Activated CD8-positive, alpha-beta memory T cell treated with anti-CD3 and anti-CD28 coated beads for 1 hour (primary cell): ENCODE measurements at places on chromosomes 4 and X.

DNA sequence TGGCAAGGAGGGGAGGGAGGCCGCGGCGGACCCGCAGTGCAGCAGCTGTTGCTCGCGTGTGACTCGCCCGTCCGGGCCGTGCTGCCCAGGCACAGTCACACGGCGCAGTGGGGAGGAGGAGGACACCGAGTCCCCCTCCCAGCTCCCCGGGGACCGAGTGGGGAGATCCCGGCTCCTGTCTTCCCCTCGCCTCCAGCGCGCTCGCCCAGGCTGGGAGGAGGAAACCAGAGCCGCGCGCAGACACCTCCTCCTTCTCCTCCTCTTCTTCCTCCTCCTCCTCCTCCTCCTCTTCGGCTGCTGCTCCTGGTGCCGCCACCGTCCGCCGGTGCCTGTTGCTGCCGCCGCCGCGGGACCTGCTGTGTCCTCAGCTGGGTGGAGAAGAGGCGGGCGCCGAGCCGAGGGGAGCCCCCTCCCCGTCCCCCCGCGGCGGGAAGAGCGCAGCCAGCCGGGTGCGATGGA lies at the start of gene TBC1D1:
Gene TBC1D1 (plus strand): TSS at position 284 of the 459 bp plus-strand sequence. CDS start 11,012 bp downstream, outside the sequence.
- DNase-seq, result peak; percentile 29

DNA sequence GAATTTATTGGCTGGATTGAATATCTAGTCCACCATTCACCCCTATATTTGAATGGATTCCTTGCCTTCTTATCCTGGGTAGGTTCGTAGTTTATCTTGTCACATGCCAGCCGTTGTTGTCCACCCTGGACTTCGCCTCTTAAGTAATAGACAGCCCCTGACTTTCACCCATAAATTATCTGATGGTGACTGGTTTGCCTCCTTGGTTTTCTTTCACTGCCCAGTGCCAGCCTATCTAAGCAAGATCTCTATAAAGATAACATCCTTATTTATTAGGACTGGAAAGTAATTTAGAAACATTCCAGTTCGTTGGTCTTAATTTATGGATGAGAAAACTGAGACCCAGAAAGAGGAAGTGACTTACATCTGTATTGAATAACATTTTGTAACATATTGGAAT lies 410.3 kb downstream of the RPA4 start:
- DNase-seq, result no peak

DNA sequence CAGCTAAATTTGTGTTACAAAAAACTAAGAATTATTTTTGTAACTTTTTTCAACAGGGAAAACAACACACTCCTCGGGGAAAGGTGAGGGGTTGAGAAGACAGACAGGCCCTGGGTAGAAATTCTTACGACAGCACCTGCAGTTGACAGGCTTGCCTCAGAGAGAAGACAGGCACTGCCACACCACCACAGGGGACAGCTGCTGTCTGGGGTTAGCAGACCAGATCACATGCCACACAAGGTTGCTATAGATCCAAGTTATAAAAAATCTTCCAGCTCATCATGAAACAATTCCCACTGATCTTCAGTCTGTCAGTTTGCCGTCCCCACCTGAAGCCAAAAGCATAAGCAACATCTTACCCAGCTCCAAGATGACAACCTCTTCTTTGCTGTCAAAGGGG lies 143.2 kb upstream of the ZCCHC13 start:
- no peak for DNase-seq

GRCh38 chrX:101977106-101977505 lies 45.3 kb upstream of the ZMAT1 start:
- DNase-seq, result no peak

GRCh38 chr4:118981171-118981838 lies 92.7 kb downstream of the SYNPO2 start:
- no peak for DNase-seq

DNA sequence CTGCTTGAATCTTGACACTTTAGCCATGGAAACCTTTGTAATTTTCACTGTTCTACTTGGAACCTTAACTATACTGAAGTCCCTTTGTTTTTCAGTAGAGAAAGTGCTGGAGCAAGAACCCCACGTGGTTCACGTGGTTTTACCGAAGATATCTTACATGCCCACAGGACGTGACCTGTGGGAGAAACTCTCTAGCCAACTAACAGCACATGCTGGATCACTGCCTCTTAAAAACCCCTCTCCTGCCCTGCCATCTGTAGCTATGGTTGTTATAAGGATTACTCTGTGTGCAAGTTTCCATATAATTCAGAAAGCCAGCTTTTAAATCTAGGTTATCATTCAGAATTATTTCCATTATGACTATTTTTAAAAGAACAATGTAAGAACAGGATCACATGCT lies 30.2 kb downstream of the SPANXD start:
- DNase-seq, result no peak

DNA sequence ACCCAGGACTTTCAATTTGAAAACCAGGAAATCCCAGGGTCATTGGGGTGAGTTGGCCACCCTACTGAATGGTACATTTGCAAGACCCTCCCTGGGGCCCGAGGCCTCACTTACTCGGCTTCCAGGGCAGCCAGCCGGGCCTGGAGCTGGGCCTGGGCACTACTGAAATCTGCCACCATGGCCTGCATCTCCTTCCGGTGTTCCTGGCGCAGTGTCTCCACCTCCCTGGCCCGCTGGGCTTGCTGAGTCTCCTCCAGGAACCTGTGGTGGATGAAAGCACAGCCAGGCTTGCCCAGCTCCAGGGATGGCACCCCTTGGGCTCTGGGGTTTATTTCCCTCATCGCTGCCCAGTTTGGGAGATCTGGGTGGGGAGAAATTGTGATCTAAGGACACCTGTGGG lies 24.7 kb downstream of the MED28 start:
- DNase-seq, result no peak

DNA sequence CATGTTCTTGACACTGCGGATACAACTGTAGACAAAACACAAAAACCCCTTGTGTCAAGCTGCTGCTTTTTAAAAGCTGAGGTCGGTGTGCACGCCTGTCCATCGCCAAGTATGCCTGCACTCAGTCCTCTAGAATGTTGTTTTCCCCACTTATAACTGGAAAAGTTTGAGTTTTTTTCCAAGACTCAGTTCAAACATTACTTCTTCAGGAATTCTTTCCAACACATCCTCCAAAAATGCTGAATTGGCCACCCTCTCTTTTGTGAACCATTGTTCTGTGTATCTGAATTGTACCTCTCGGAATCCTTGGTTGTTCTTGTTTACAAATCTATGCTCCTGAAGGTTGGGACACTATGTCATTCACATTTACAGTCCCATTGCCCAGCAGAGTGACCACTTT lies 94.6 kb downstream of the REELD1 start:
- DNase-seq, result no peak

DNA sequence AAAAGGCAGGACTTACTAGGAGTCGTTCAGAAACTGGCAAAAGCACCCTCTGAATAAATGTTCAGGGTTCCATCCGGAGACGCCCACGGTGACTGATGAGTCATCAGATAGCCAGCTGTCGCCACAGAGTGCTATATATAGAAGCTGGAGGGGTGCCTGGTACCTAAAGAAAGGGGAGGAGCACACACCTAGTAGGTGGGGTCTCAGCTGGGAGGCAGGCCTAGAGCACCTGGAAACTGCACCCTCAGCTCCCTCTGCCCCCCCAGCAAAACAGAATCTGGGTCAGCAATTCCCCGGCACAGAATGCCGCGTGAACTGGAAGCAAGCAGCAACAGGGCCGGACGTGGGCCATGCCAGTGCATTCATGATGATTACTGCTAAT lies 242.0 kb downstream of the BCOR start:
- DNase-seq, result peak; percentile 47

- DNase-seq, result no peak
Observed at GRCh38 chrX:140744085-140744484, 34.5 kb downstream of the LINC00632 start.

DNA sequence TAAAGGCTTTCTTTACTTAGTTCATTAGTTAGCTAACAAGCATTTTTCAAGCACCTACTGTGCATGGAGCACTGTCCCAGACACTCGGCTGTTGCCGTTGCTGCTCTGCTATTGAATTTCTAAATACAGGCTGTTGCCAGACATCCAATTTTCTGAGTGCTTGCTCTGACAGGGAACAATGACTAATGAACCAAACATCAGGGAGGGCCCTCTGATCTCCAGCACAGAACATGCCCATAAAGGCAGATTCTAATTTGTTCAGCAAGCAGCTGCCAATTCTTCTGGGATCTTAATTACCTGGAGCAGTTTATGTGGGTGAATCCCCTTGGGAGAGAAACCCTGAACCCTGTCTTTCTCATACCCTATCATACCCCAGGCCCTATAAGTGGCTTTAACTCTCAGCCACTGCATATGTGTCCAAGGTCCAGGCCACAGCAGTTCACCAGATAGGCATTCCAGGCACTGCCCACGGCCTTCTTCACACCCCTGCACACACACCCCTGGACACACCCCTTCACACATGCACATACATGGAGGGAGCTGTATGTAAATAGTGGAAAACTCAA lies 27.9 kb downstream of the TSC22D3 start:
- DNase-seq, result no peak

DNA sequence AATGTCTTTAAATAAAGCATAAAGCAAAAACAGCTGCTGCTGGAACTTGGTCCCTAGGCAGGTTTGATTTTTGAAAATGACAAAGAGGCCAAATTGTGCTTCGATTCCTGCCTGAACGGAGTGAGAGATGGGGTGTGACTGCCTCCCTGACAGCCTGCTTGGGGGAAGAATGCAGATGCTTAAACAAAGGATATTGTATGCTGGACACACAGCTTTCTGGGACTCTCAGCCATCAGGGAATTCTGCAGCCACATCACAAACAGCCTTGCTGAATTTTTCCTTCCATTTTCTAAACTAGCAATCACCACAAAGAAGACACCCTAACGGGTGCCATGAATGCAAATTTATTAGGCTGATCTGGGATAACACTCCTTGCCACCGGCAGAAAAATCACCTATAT lies 83.9 kb upstream of the CPEB2 start:
- DNase-seq, result no peak

GRCh38 chr4:158051401-158052235 lies 121.2 kb downstream of the GASK1B start:
- DNase-seq, result no peak

- no peak for DNase-seq
Observed at GRCh38 chr4:141705048-141705746, 68.8 kb downstream of the IL15 start.

- DNase-seq, result no peak
Observed at GRCh38 chrX:72306085-72306801, 529 bp upstream of the CITED1 start.

DNA sequence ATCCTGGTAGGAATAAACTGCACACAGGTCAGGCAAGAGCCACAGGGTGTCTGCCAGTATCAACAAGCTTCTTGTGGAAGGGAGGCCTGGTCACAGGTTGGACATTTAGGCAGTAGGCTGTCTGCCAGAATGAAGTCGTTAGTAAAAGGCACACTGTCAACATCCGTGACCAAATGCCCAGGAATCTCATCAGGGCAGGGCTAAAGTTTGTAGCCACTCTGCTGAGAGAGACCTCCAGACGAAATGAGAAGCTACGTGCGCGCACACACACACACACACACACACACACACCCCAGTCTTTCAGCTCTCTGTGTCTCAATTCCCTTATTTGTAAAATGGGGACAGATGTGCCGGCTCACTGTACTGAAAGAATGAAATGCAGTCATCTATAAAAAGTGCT lies 408.7 kb upstream of the ZFP42 start:
- no peak for DNase-seq

DNA sequence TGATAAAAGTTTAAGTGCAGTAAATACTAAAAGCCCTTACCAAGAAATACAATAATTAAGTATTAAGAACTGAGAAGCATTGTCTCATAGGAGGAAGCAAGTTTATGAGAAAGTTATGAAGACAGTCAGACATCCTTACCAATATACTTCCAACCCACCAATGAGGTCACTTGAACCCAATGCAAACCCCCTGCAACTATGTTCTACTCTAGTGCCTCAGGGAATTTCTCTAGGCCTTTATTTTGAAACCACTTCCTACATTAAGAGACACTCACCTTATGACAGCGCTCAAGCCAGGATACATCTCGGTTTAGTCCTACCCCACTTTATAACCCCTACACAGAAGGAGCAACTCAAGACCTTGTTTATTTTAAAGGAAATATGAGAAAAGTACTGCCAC lies 61.3 kb downstream of the STPG2 start:
- no peak for DNase-seq

DNA sequence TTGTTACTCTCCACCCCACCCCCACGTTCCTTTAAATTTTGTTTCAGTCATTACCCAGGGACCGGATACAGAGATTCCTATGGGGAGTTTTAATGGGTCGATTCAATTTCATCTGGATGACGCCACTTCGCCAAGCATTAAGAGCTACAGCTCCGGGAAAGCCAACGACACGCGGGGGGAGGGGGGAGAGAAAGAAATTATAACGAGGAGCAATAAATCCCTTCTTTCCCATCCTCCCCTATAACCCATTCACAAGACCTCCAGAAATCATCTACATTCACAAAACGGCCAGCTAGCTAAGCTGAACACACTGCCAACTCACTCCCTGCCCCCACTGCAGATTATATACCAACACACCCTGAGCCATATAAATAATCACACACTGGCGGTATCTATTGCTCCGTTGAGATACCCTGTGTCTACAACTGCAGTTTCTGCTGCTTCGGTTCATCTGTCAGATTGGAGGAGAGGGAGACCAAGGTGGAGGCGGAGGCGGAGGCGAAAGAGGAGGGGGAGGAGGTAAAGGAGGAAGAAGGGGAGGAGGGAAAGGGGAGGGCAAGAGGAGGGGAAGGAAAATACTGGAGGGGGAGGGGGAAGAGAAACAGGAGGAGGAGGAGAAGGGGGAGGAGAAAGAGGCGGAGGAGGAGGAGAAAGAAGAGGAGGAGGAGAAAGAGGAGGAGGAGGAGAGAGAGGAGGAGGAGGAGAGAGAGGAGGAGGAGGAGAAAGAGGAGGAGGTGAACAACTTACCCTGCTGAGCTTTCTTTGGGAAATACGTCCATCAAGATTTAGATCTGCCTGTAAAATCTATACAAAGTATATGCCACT lies 113.9 kb upstream of the VAMP7 start:
- no peak for DNase-seq

GRCh38 chr4:40349561-40350198 lies 14.5 kb downstream of the CHRNA9 start:
- no peak for DNase-seq

DNA sequence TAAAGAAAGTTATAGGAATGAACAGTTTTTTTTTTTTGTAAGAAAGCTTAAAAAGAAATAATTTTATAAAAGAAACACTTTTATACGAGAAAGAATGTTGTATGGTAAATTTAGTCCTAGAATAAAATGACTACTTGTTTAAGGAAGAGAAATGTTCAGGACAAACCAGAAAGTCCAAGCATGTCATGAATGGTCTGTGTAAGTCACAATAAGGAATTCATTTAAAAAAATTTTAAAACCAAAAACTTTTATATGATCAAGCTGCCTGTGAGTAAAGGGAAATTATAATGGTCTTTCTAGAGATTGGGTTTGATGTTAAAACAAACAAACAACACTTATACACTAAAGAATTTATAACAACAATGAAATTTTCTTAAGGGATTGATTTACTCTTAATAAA lies 858.9 kb upstream of the PCDH7 start:
- no peak for DNase-seq

- no peak for DNase-seq
Observed at GRCh38 chrX:23660766-23661132, 6.5 kb upstream of the PRDX4 start.

GRCh38 chr4:124423160-124423559 lies 289.4 kb downstream of the ANKRD50 start:
- no peak for DNase-seq

GRCh38 chr4:125115476-125115875 lies 199.3 kb upstream of the FAT4 start:
- DNase-seq, result no peak

- DNase-seq, result no peak
Observed at GRCh38 chrX:20609916-20610415, 343.3 kb upstream of the RPS6KA3 start.
